ENCODE measurements at places on chromosomes 7 and 10. TPM values are rescaled to one million over a fixed set of nuclear protein-coding genes. Genes with fewer than 3 reads are reported as not detected.

Gene SPAM1
- not detected for polyA plus RNA-seq

Gene UTF1
- polyA plus RNA-seq: not detected

Gene GJD4
- polyA plus RNA-seq: 4.2 TPM

Gene NODAL
- 0.46 TPM for polyA plus RNA-seq

Gene CCL24
- 0.24 TPM for polyA plus RNA-seq

Gene HTR5A
- polyA plus RNA-seq: not detected

Gene SCART1
- polyA plus RNA-seq: 1.5 TPM

Gene OGDH
- 61.2 TPM for polyA plus RNA-seq

Gene PDE6C
- polyA plus RNA-seq: 0.58 TPM

GRCh38 chr10:88315755-88316154, 267.4 kb downstream of the RNLS start:
- DNase-seq: no peak

GRCh38 chr10:104297697-104298660, 29.0 kb downstream of the GSTO2 start:
- DNase-seq: no peak

GRCh38 chr10:107657851-107658250, 493.3 kb upstream of the SORCS1 start:
- no peak for DNase-seq

- no peak for DNase-seq
Measured at GRCh38 chr10:122648599-122649428, 50.8 kb downstream of the C10orf120 start.

GRCh38 chr7:116534790-116535189, 10.0 kb downstream of the CAV1 start:
- no peak for DNase-seq

GRCh38 chr7:94414980-94415379, 20.3 kb downstream of the COL1A2 start:
- no peak for DNase-seq

GRCh38 chr7:20432071-20432470, 101.4 kb downstream of the ITGB8 start:
- DNase-seq: no peak

- DNase-seq: no peak
Measured at GRCh38 chr7:85065306-85065705, 121.5 kb downstream of the SEMA3D start.

GRCh38 chr10:90602862-90603610, 254.8 kb downstream of the HTR7 start:
- DNase-seq: no peak

GRCh38 chr7:42234736-42235135, 2.3 kb downstream of the GLI3 start:
- DNase-seq: no peak

GRCh38 chr10:97426776-97427570, 982 bp downstream of the PGAM1 start:
- no peak for DNase-seq

DNA sequence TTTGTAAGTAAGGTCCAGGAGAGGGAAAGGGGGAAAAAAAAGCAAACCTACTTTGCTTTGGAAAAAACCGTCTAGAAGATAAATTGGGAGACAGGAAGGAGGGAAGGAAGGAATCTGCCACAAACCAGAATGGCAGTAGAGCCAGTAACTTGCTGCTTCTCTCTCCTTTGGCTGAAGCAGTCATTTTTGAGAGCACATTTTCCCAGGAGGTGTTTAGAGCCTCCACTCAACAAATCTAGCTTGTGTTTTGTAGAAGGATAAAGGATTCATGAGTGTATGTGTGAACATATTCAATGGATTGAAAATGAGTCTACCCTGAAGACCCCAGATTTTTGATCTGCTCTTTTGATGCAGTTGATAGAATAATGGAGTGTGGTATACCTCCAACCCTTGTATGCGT, 2.6 kb downstream of the NRG3 start:
- no peak for DNase-seq

- DNase-seq: no peak
Measured at GRCh38 chr7:107622429-107622828, 38.2 kb upstream of the SLC26A4 start.

DNA sequence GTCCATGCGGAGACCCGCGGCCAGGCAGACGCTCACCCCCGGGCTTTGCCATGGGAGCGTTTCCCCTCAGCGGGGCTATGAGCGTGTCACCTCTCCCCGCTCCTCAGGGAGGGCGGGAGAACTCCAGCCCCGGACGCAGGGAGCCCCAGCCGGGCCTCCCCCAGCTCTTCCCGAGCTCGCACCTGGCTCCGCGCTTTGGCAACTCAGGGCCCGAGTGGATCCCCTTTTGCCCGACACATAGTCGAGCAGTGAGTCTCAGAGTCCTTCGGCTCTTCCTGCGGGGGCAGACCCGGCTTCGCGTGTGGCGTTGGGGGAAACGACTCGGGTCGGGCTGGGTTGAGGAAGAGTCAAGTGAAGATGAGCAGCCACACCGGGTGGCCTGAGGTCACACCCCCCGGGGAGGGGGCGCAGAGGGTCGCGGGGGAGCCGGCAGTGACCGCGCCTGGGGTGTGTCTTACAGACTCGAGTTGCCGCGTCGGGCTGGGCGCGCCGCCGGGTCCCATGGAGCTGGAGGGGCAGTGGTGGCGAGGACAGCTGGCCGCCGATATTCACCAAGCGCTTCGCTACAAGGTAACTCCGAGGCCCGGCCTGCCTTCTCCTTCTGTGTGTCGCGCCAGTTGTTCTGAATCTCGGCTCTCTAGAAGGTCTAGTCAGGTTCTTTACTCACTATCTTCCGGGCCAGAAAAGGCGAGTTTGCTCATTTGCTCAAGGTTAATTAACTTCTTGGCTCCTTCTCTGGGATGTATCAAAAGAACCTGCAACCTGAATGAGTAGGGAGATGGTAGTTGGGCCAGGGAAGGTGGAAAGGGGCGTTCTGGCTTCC, 721 bp downstream of the CCNJ start:
- DNase-seq: no peak

DNA sequence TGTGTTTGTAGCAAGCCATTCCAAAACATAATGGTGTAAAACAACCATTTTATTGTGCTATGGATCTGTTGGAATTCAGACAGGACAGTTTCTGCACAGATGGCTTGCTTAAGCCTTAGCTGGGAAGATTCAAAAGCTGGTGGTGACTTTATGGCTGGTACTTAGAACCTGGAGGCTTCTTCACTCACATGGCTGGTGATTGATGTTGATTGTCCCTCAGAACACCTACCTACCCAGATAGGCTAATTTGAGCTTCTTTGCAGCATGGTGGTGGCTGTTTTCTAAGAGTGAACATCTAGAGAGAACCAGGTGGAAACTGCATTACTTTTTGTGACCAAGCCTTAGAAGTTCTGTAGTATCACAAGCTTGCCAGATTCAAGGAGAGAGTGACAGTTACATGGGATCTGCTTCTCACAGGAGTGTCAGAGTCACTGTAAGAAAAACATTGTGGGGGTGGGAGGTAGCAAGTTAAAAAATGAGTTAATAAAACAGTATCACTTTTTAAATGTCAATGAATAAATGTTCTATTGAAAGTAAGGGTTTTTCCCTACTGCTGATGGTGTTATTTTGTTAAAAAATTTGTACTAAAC, 7.1 kb downstream of the R3HCC1L start:
- no peak for DNase-seq

- no peak for DNase-seq
Measured at GRCh38 chr7:70563960-70564359, 568.0 kb upstream of the GALNT17 start.

DNA sequence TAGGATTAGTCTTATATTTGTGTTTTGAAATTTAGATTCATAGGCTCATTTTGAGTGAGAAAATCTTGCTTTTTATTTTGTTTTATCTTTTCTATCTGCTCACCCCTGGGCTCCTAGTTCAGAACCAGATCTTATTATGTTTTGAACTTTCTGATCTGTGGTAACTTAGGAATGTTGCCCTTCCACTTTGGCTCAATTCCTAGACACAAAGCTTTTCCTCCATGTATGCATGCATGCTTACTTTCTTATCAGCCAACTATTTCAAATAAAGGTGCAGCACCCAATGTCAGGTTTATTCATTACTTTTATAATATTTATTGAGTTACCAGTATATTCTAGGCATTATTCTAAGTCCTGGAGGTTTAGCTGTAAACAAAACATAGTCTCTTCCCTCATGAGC, 374.8 kb upstream of the KIAA1217 start:
- DNase-seq: no peak

- DNase-seq: no peak
Measured at GRCh38 chr7:25671111-25671510, 442.8 kb upstream of the NPVF start.

DNA sequence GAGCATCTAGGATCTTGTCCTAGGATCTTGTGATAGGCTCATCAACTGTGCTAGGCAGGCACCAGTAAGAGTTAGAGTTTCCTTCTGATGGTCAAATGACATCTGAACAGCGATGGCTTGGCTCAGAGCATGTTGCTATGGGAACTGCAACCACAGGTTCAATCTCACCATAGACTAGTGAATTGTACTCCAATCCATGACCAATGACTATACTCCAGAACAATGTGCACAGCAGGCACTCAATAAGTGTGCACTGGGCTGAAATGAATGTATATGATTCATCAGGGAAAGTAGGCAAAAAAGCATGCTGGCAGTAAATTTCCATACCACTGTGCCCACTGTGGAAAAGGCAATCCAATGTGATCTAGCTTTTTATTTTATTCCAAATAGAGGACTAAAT, 163.6 kb upstream of the HPS1 start:
- DNase-seq: no peak

GRCh38 chr10:100528921-100529474, 673 bp downstream of the NDUFB8 start:
- DNase-seq: no peak
